ENCODE measurements at places on chromosomes 3 and 15. TPM values are rescaled to one million over a fixed set of nuclear protein-coding genes. Genes with fewer than 3 reads are reported as not detected.

The SQOR gene
- 22.0 TPM for polyA plus RNA-seq

The IGSF11 gene
- polyA plus RNA-seq = 6.2 TPM

The CX3CR1 gene
- polyA plus RNA-seq = 0.14 TPM

The C2CD4B gene
- 36.2 TPM for polyA plus RNA-seq

The ZBTB38 gene
- polyA plus RNA-seq = 11.2 TPM

The CNTN3 gene
- 3.5 TPM for polyA plus RNA-seq

The SAMMSON gene
- not detected for polyA plus RNA-seq

The ADGRG7 gene
- polyA plus RNA-seq = not detected

The NEK10 gene
- 0.42 TPM for polyA plus RNA-seq

The AP2M1 gene
- 113 TPM for polyA plus RNA-seq

The UQCC5 gene
- polyA plus RNA-seq = 25.7 TPM

The SLC51B gene
- not detected for polyA plus RNA-seq

The CD86 gene
- polyA plus RNA-seq = 0.31 TPM

The CISH gene
- 21.5 TPM for polyA plus RNA-seq

The TMEM207 gene
- not detected for polyA plus RNA-seq

The CFAP92 gene
- polyA plus RNA-seq = 1.3 TPM

The SAMD7 gene
- not detected for polyA plus RNA-seq

The HYAL1 gene
- 8.2 TPM for polyA plus RNA-seq

The FAM219B gene
- polyA plus RNA-seq = 27.6 TPM

The GRIP2 gene
- polyA plus RNA-seq = 0.53 TPM

The NANOGP8 gene
- polyA plus RNA-seq = 0.80 TPM

The PP2D1 gene
- polyA plus RNA-seq = not detected

The C3orf49 gene
- not detected for polyA plus RNA-seq

The GPR15 gene
- not detected for polyA plus RNA-seq

The CMTM7 gene
- 23.8 TPM for polyA plus RNA-seq

The GOLGA8N gene
- polyA plus RNA-seq = 18.0 TPM

The KCNMB3 gene
- polyA plus RNA-seq = 4.3 TPM

The CAND2 gene
- polyA plus RNA-seq = 6.2 TPM

The SMCO1 gene
- not detected for polyA plus RNA-seq

The VGLL3 gene
- 2.2 TPM for polyA plus RNA-seq

The SH2D7 gene
- 0.15 TPM for polyA plus RNA-seq

The CTDSPL gene
- 14.8 TPM for polyA plus RNA-seq

The SLC28A2 gene
- not detected for polyA plus RNA-seq

The CHRNB4 gene
- 0.02 TPM for polyA plus RNA-seq

The TTLL13 gene
- polyA plus RNA-seq = 2.4 TPM

The RHOV gene
- 8.1 TPM for polyA plus RNA-seq

The NR2E3 gene
- polyA plus RNA-seq = 0.80 TPM

The MORC1 gene
- polyA plus RNA-seq = not detected

The KNG1 gene
- polyA plus RNA-seq = not detected

The PLXNB1 gene
- 372 TPM for polyA plus RNA-seq
